ENCODE measurements at places on chromosomes 16 and 17. TPM values are rescaled to one million over a fixed set of nuclear protein-coding genes. Genes with fewer than 3 reads are reported as not detected.

Gene ANTKMT
- total RNA-seq: 61.5 TPM

Gene G6PC1
- not detected for total RNA-seq

Gene WSCD1
- 3.9 TPM for total RNA-seq

Gene TBC1D28
- total RNA-seq: not detected

Gene PLCG2
- total RNA-seq: 4.5 TPM

Gene DERL2
- 107 TPM for total RNA-seq

Gene GP2
- not detected for total RNA-seq

Gene CCL3
- not detected for total RNA-seq

Gene SLC6A4
- not detected for total RNA-seq

Gene HOXB7
- 31.1 TPM for total RNA-seq

Gene ADAP2
- 2.5 TPM for total RNA-seq

Gene KRTAP2-3
- not detected for total RNA-seq

Gene CD300LB
- total RNA-seq: not detected

Gene HOXB1
- total RNA-seq: not detected

Gene NOTUM
- 0.32 TPM for total RNA-seq

Gene NPIPA3
- total RNA-seq: 0.91 TPM

Gene HSPB9
- total RNA-seq: not detected
